ENCODE measurements at places on chromosomes 3 and 15. TPM values are rescaled to one million over a fixed set of nuclear protein-coding genes. Genes with fewer than 3 reads are reported as not detected.

Gene FGF12
- total RNA-seq = not detected

Gene REC114
- total RNA-seq = not detected

Gene CHRNA7
- not detected for total RNA-seq

Gene TRPM1
- not detected for total RNA-seq

Gene RPL29
- 1,360 TPM for total RNA-seq
